ENCODE measurements at places on chromosomes 16 and 17.
A peak's percentile ranks its signal among the peaks of the same experiment; 100 is the strongest.

DNA sequence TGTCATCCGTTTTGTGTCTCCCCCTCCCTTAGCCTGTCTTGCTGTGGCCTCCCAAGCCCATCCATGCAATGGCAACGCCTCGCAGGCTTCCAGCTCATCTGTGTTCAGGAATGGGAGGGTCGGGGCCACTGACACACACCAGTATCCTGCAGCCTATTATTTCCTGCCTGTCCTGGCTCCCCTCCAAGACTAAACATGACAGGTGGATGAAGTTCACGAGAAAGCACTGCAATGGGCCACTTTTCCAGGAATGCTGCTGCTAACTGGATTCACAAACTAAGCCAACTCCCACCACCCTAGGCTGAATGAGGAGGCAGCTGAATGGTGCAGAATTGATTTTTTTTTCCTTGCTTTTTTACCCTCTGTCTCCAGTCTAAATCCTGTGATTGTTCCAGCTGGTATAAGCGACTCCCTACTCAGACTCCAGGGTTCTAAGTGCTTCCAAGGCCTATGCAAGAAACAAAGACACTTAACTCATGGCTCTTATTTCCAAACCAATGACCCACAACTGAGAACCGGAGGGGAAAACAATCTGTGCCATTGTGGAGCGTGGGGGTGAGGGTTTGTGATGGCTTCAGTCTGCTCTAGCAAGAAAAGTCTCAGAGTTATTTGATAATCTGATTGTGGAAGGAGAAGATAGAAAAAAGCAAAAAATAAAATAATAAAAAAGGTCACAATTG, 23.3 kb downstream of the TMEM100 start:
- no peak for DNase-seq

DNA sequence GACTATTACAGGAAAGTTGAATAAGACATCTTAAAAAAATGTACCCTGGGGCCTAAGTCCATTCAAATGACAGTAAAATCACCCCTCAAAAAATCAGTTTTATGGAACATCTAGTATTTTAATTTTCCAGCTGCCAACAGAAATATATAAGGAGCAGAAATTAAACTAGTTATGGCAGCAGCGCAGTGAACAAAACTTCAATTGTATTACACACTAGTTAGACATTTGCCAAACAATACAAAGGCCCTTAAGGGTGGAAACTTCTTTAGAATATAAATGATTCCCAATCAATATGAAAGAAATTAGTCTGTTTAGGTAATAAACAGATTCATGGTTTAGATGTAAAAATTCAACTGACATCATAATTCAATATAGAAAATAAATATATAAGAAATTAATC, 18.1 kb upstream of the RFFL start:
- DNase-seq = no peak

- no peak for DNase-seq
Measured at GRCh38 chr17:78993981-78994671, 14.4 kb upstream of the LGALS3BP start.

GRCh38 chr17:64984851-64985521, 65.7 kb upstream of the LRRC37A3 start:
- DNase-seq = peak; percentile 35

DNA sequence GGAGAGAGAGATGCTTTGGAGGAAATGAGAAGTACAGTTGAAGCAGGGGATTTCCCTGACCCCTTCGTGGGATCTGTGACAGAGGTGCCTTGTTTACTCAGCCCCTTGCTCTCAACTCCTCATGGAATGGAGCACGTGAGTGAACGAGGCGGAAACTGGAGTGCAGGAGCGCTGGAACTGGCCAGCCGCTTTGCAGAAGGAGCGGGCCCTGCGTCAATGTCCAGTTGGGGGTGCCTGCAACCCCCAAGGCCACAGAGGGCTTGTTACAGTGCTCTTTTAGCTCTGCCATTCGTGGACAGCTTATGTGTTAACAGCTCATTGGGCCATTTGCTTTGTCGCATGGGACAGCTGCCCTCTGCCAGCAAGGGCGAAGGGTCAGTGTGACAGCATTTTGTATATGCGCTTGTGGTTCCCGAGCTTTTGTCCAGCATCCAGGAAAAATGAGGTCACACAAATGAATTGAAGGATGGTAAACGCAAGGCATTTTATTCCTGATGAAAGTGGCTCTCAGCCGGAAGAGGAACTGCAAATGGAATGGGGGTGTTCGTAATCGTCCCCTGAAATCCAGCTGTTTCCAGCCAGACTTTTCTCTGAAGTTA, 1395.1 kb downstream of the CDH8 start:
- no peak for DNase-seq

DNA sequence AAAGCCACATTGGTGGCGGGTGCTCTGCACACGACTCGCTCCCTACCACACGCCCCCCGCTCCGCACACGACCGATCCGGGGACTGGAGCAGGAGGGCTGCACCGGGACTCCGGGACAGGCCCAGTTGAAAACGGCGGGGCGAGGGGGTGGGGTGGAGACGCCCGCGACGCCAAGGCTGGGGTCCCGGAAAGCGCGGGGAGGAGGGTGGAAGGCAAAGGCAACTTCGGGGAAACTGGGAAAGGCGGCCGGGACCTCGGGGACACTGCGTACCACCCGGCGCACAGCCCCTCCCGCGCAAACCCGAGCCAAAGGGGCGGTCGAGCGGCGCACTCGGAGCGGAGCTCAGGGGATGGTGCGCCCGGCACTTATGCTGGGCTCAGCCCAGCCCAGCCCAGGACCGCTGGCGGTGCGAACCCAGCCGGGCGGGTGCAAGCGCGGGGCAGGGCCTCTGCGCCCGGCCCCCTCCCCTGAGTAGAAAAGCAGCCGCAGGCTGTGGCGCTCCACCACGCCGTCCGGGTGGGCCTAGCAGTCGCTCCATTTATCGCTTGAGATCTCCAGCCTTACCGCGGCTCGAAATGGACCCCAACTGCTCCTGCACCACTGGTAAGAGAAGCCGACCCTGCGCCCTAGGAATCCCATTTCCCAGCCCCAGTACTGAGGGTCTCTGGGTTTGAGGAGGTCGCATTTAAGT, at the start of gene MT1M:
Gene MT1M, plus strand, starts transcription at position 504 of the 692 bp plus-strand sequence. Its CDS starts 73 bp downstream, at position 577.
- DNase-seq = peak; percentile 14

DNA sequence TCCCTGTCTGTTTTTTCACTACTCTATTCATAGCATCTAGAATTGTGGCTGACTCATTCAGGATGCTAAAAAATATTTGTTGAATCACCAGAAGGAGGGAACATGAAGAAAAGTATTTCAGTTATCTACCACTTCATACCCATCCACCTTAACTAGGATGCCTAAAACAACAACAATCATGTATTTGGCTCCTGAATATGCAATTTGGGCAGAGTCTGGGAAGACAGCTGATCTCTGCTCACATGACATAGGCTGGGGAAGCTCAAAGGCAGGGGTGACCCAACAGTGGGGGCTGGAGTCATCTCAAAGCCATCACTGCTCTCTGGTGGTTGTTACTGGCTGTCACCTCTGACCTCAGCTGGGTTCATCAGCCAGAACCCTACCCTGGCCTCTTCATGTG, 80.1 kb upstream of the RPL38 start:
- DNase-seq = peak; percentile 31

DNA sequence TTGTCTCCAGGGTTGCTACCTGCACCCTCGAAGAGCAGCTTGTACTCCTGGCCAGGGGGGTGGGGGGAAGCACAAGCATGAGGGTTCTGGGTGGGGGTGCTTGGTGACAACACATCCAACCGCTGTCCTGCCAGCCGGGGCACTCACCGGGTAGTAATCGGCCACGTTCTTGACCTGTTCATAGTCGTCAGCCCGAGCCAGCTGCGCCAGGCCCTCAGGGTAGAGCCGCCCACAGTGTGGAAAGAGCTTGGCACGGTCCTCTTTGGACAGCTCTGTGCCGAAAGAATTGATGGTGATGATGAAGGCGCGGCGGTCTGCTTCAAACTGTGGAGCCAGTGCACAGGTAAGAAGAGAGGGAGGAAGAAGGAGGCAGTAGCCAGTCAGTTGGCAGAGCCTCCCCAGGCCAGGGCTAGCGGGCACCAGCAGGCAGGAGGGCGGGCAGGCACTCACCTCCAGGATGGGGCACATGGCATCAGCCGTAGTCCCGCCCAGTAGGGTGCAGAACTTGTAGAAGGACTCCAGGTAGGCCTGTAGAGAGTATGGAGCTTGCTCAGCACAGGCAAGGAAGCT, 8.0 kb downstream of the HSD11B2 start:
- no peak for DNase-seq

- no peak for DNase-seq
Measured at GRCh38 chr16:13099822-13100221, 198.4 kb downstream of the SHISA9 start.

DNA sequence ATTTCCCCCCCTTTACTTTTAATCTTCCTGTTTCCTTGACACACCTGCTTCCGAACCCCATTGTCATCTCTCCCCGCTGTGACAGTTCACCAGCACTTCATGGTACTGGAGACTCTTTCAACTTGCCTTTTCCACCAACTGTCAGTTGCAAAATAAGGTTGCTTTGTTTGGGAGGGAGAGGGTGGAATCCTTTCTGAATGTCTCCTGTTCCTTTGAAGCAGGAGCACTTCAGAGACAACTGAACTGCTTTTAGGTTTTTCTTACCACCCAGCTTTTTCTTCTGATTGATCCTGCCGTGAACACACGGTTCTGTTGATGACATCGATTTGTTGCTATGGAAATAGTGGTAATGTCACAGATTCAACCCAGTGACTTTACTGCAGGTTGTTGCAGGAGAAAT, 42.0 kb downstream of the RPA1 start:
- no peak for DNase-seq

DNA sequence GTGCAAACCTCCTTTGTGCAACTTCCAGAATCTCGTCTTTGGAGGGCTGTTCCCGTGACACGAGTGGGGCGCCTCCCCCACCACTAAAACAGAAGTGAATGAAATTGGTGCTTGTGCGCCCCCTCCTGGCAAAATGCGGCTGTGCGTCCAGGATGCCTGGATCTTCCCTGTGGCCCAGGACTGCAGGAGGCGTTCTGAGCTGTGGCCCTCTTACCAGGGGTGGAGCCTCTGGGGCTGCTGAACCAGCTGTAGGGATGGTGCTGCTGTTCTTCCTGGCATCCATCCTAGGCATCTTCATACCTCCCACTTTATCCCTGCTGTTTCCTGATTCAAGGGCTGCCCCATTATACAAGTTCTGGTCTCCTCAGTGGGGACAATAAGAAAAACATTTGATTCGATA, 18.5 kb upstream of the NAGLU start:
- peak; percentile 72 for DNase-seq

DNA sequence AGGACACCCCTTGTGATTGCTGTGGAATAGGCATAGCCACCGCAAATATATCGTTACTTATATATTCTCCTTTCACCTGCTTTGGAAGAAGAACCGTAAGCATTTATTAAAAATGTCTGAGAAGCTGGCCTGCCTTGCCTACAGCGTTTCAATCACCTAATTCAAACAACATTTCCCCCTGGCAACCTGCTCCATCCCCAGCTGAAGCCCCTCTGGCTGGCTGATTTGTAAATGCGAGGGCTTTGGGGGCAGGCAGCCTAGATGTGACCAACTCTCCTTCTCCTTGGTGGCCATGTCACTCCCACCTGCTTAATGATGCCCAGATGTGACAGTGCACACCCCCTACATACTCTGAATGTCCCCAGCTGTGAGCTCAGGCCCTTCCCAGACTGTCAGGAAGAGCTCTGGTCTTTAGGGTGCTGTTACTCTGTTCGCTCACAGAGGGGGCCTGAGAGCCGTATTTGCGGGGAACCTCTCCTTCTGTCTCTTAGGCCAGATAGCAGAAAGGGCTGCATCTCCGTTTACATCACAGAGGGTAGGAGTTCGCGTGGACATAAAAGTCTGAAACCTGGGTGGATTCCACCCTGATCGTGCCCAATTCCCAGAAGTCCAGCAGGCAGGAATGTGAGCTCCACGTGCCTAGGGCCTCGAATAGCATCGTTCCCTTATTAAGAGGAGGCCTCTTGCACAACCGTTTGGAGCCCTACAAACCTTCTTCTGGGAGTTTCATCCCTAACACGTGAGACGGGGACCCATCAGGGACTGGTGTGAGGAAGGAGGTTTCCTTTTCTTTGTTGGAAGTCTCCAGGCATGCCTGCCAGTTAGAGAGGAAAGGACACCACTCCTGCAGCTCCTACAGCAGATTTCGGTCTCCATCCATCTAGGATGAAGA, 2.4 kb upstream of the SDK2 start:
- DNase-seq = no peak

GRCh38 chr16:57753448-57754353, 18.1 kb downstream of the KATNB1 start:
- DNase-seq = no peak

- DNase-seq = no peak
Measured at GRCh38 chr17:48751733-48752398, 23.3 kb upstream of the HOXB13 start.

- no peak for DNase-seq
Measured at GRCh38 chr17:72489272-72489641, 368.4 kb downstream of the SOX9 start.

DNA sequence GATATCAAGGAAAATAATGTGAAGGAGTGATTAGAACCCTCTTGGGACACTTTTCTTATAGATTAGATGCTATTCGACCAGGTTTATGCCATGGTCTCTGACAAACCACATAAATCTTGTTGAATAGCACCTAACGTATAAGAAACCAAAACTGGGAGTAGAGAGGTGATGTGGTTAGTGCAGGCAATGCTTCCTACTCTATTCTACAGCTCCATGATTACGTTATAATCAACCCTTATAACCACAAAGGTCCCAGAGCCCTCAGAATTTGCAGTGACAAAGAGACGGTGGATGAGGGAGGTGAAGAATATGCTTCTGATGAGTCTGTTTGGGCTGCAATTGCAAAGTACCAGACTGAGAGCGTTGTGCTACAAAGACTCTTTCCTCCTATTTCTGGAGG, 78.4 kb downstream of the ARHGAP44 start:
- no peak for DNase-seq

- no peak for DNase-seq
Measured at GRCh38 chr16:87964049-87964659, 12.9 kb downstream of the BANP start.

- DNase-seq = no peak
Measured at GRCh38 chr17:48163809-48164208, 56.2 kb downstream of the SNX11 start.

DNA sequence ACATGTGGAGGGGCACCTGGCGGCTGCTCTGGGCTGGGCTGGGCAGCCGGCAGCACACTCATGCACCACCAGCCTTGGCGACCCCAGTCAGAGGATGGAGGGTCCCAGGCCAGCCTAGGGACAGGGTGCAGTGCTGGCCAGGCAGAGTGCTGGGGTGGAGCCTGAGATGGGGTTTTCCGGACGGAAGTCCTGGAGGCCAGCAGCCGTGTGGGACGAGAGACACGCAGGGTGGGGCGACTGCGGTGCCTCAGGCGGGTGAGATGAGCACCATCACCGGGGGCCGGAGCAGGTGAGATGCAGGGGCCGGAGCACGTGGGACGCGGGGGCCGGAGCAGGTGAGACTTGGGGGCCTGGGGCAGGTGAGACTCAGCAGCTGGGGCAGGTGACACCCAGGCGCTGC, 55.2 kb downstream of the LMF1 start:
- DNase-seq = no peak

GRCh38 chr16:22092143-22092933, at the start of gene VWA3A:
VWA3A (plus strand) TSS chr16:22092541; CDS start chr16:22092638, 97 bp downstream.
- no peak for DNase-seq

- no peak for DNase-seq
Measured at GRCh38 chr16:57704905-57705852, 10.6 kb downstream of the DRC7 start.

- no peak for DNase-seq
Measured at GRCh38 chr16:80836846-80837245, 32.4 kb upstream of the CDYL2 start.

GRCh38 chr16:77409311-77409710, 25.5 kb downstream of the ADAMTS18 start:
- no peak for DNase-seq

- no peak for DNase-seq
Measured at GRCh38 chr16:11283820-11284248, 2.7 kb upstream of the PRM1 start.
